ENCODE measurements at places on chromosomes 6 and 20.

DNA sequence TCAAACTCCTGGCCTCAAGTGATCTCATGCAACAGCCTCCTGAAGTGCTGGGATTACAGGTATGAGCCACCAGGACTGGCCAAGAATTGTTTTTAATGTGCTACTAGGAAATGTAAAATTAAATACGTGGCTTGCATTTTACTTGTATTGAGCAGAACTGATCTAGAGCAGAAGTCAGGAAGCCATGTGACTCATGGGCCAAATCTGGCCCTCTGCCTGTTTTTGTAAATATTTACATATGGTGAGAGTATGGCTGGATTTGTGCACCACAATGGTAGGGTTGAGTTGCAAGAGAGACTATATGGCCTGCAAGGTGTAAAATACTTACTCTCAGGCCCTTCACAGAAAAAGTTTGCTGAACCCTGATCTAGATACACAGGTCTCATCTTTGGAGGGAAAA, 75.8 kb downstream of the LAMP5 start:
- no peak for DNase-seq

DNA sequence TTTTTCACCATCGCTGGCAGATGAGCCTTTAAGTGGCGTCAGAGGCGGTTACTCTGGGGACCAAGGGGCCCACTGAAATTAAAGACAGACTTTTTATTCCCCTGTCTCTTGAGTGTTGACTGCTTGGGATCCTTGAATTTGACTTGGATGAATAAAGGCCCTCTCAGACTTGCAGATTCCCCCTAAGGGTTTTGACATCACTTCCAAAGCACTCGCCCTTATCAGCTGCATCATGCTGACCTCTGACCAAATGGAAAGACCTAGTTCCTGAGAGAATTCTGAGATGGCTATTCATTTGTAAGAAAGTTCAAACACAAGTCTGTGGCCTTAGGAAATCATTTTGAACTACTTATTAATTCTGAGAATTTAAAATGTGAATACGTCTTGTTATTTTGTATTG, 13.5 kb upstream of the MOXD1 start:
- no peak for DNase-seq

DNA sequence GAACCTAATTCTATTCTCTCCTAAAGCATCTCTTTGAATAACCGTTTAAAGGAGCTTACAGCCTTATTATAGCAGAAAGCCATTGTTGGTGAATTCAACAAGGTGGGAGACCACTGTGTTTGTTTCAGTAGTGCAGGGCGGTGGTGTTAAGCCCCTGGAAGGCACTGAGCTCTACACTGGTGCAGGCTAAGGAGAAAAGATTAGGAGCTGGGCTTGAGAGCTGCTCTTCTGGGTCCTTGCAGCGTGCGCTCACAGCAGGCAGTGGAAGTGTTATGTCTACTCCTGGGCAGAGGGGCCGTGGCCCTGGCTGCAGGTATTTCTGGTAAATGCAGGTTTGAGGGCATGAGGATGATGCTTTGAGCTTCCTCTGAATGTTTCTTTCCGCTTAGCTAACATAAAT, 361.2 kb downstream of the RNF144B start:
- no peak for DNase-seq

- no peak for DNase-seq
Measured at GRCh38 chr6:132504757-132505156, 8.2 kb downstream of the STX7 start.

DNA sequence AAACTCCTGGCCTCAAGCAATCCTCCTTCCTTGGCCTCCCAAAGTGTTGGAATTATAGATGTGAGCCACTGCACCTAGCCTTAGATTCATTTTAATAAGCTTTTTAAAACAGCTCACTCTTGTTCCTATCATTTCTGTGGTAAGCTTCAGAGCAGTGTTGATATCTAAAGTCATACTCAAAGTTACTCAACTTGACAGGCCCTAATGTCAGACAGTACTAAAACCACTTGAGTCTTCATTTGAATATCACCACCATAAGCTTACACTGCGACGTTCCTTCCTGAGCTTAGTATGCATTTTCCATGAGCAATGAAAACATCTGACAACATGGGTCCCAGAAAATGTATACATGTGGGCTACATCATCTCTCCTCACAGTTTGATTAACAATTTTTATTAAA, 6.0 kb downstream of the FUCA2 start:
- DNase-seq: no peak

DNA sequence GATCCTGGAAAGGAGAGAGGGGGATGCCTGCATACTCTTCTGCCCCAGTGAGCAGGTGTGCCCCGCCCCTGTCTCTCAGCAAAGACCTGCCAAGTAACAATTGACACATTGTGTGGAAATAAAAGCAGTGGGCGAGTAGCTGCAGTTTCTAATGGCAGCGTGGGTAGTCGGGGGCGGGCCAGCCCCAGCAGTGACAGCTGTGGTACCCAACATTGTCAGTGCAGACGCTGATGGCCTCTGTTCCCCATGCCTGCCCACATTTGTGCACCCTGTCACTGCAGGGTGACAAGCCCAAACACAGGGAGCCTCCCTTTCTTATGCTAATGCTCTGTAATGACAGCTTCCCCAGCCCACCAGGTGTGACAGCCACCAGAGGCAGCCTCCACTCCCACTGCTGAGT, 491.7 kb downstream of the DHX35 start:
- no peak for DNase-seq

GRCh38 chr6:107869871-107870270, 45.8 kb upstream of the SCML4 start:
- DNase-seq: no peak

DNA sequence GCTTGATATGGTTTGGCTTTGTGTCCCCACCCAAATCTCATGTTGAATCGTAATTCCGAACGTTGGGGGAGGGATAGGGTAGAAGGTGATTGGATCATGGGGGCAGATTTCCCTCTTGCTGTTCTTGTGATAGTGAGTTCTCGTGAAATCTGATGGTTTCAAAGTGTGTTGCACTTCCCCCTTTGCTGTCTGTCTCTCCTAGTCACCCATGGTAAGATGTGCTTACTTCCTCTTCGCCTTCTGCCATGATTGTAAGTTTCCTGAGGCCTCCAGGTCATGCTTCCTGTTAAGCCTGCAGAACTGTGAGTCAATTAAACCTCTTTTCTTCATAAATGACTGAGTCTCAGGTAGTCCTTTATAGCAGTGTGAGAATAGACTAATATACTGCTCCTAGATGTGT, 19.9 kb downstream of the PFDN4 start:
- no peak for DNase-seq

- DNase-seq: no peak
Measured at GRCh38 chr6:27556406-27556805, 83.5 kb upstream of the ZNF184 start.

DNA sequence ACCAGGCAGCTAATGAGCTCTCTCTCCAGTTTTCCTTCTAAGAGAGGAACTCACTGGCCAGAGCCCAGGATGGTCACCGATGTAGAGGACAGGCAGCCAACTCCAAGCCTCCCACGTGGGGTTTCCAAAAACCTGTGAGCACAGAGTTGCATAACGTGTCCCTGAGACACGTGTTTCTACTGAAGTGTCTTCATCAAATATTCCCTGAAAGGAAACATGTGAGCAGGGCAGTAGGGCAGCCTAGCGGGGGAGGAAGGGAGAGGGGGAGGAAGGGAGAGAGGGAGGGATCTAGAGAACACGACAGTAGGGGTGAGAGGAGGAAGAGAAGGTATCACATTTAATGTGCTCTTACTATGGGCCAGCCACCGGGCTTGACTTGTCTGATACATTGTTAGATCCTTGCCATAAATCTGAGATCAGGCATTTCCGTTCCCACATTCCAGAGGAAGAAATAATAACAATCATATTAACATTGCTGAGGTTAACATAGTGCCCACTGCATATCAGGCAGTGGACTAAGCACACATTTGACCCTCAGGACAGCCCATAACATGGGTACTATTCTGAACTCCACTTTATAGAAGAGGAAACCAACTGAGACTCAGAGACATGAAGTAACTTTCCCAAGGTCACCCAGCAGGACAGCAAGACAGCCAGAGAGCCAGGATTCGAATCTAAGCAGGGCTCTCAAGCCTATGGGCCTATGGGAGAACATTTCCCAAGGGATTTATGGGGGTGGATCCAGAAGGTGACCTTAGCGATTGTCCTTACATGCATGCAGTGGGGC, 4.5 kb upstream of the SYS1 start:
- no peak for DNase-seq

DNA sequence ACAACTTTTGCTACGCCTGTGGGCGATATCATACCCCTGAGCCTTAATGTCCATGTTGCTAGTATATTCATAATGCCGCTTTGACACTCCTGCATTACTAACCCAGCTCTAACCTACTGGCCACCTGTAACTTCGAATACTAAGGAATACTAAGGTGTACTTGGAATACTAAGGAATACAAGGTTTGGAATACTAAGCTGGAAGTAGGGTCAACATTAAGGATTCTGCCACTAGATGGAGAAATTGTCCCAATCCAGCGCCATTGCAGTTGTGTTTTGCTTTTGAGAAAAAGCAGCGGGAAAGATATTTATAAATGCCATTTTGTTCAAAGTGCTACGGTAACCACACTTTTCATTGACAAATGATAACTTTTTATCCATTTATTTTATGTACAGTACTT, 10.7 kb downstream of the TBXT start:
- DNase-seq: no peak

- no peak for DNase-seq
Measured at GRCh38 chr20:53809217-53809616, 215.6 kb upstream of the ZNF217 start.

GRCh38 chr6:44504301-44504791, 116.8 kb downstream of the CDC5L start:
- DNase-seq: no peak

- DNase-seq: no peak
Measured at GRCh38 chr6:56637640-56638039, 5.0 kb downstream of the DST start.

GRCh38 chr6:19413323-19413722, 423.8 kb upstream of the ID4 start:
- no peak for DNase-seq

DNA sequence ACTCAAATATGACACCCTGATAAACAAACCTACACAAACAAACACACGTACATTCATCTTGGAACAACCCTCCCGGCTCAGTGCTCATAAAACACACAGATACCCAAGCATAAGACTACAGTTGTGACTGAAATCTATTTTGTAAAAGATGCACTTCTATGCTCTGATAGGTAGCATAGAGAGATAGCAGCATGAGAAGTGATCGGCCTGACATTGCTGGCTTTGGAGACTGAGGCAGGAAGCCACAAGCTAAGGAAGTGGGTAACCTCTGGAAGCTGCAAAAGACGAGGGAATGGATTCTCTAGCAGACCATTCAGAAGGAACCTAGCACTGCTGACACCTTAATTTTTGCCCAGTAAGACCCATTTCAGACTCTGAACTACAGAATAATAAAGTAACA, 1.6 kb upstream of the RNF39 start:
- DNase-seq: no peak

DNA sequence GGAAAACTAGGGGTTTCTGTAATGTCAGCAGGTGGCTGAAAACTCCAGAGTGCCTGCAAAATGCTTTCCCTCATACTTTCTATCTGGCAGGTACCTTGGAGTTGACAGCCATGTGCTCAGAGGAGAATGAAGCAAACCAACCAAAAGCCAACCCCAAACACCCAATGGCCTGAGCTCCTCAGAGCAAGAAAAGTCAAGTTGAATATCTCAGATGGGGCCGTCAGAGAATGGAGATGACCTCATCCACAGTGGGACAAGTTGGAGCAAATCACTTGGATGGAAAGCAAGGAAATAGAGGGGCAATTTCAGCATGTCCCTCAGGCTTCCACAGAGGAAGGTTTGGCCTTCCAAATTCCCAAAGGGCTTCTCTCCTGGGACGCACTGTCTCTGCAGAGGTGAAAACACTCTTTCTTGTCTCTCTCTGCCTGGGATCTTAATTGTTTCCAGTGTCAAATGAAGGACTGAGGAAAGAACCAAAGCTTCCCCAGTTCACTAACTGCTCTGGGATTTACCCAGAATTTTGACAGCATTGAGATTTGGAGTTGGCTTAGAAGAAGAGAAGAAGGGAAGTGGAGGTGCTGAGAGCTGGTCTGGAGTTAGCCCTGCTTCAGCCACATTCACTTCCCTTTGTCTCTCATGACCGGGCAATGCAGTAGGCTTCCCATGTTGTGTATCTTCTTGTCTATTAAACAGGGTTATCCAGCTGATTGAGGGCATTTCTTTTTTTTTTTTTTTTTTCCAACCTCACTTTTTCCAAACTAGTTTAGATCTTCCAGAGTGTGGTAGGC, 42.2 kb downstream of the PRND start:
- DNase-seq: no peak

GRCh38 chr6:90199900-90200299, 96.7 kb downstream of the BACH2 start:
- no peak for DNase-seq

DNA sequence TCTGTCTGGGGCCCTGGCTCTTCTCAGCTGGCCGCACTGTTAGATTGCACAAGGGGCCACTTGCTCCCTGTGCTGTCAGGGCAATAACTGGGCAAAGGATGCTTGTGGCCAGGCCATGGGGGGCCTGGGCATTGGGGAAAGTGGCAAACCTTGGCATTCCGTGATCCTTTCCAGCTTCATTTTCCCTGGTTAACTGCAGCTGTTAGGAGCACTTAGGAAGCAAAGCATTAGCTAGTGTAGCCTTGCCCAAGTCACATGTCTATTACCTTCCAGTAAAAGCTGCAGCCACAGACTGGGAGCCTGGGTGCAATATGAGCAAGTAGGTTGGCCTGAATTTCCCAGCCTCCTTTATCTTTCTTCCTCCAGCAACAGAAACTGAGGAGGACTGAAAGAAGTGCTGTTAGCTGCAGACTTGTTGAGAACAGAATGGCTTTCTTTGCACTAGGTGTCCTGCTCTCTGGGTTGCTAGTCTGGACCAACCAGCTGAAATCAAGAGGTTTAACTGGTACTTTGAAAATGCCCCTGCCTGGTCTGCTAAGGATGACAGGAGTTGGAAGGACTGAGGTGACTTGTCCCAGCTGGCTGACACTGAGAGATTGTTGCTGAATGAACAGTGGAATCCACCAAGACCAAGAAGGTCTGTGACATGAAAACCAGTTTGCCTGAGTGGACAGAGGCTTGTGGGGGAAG, 312.3 kb upstream of the SUPT3H start:
- no peak for DNase-seq

- peak; percentile 56 for DNase-seq
Measured at GRCh38 chr6:38057994-38058393, 238.5 kb downstream of the ZFAND3 start.

DNA sequence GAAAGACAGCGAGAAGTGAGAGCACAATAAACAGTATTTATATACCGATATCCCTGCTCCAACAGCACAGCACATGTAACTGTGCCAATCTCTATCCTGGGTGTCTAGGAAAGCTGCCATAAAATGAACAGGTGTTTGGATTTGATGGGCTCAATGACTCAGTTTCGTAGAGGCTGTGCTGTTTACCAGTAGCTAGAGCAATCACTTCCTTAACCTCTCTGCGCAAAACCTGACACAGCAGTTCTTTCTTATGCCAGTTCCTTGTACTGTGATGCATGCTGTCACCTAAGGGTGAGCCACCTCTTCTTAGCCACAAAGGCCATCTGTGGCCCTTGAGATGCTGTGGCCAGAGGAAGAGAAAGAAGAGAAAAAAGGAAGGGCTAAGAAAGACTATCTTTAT, 59.3 kb downstream of the SHPRH start:
- DNase-seq: no peak
